ENCODE measurements at places on chromosomes 4 and X.

- peak; percentile 16 for DNase-seq
These were observed 40.0 kb downstream of the C4orf51 start for GRCh38 chr4:145719752-145720624.

- DNase-seq, result no peak
These were observed 12.5 kb downstream of the OGT start for GRCh38 chrX:71545364-71545763.

DNA sequence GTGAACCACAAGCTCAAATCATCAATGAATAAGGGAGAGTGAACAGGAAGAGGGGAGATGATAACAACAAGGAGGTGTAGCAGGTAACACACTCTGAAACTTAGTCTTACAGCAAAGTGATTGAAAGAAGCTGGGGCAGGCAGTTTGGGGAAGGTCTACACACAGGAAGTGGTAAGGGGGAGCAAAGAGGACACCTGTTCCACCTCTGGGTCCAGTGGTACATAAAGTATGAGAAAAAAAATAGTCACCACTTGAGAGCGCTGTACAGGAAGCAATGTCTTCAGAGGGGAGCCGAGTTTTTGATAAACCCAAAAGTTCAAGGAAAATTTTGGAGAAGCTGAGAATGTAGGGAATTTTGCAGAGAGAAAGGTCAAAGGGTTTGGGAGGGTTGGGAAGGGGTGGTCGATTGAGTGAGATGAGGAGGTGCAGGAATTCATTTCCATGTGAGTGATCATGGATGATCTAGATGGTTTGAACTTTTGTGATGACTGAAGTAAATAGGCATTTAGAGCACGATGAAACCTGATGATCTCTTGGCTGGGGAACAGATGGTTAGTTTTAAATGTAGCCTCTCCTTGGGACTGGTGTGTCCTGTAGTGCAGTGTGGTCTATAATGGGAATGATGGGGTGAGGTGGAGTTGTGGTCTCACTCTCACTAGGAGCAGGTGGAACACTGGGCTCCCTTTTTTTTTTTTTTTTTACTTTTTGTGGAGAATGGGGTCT, 142.0 kb downstream of the RBMX2 start:
- no peak for DNase-seq

- no peak for DNase-seq
These were observed 1.1 kb downstream of the SLC9B2 start for GRCh38 chr4:103075435-103075893.

DNA sequence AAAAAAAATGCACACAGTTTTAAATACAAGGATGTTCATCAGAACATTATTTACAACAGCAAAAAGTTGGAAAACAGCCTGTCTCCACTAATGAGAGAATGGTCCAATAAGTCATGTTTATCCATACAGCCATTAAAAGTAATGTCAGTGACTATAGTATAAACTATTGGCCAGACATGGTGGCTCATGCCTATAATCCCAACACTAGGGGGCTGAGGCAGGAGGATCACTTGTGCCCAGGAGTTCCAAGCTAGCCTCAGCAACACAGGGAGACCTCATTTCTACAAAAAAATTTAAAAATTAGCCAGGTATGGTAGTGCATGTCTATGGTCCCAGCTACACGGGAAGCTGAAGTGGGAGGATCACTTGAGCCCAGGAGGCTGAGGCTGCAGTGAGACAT, 48.1 kb upstream of the IL13RA1 start:
- DNase-seq, result no peak

GRCh38 chrX:137342969-137343368, 223.0 kb upstream of the ZIC3 start:
- DNase-seq, result no peak

DNA sequence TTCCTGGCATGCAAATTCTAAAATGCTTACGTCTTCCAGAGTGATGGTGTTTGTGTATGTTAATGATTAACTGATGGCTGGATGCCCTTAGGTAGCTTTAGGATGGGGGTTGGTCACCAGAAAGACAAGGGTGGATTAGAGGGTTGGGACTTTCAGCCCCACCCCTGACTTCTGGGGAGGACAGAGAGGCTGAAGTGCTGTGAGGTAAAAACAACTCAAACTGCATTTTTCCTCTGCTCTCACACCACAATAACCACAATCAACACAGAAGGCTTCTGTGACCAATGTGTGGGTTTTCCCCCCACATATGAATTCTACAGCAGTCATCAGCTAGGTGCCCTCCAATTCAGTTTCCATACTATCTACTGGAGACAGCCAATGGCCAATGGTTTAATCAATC, 18.7 kb upstream of the DDIT4L start:
- no peak for DNase-seq

GRCh38 chr4:106587558-106587957, 219.0 kb upstream of the GIMD1 start:
- DNase-seq, result no peak

DNA sequence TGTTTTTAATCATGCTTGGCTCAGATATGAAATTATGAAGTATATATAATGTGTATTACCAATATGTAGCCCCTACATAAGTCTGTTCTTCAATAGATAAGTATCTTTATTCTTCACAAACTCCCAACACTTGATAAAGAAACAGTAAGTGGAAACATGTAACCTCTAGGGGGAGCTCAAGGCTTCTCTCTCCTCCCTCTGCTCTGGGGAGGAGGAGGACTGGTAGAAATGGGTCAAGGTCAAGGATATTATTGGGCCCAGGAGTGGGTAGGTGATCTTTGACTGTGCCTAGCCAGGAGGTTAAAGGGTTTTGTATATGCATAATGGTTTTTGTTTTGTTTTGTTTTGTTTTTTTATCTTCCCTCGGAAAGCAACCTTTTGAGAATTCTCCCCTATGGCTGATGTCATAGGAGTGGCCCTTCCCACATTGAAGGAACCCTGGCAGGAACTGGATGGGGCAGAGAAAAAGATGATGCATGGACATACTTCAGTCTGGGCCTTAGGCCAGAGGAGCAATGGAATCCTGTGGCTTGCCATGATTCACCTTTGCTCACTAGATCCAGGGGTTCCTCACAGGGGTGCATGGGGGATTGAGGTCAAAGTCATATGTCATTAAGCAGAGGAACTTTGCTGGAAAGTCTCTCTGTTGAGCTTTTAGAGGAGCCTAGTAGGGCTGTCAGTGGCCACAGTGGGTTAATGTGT, 460.3 kb downstream of the MID1IP1 start:
- no peak for DNase-seq

- DNase-seq, result no peak
These were observed 69.9 kb downstream of the SEL1L3 start for GRCh38 chr4:25792876-25793275.

DNA sequence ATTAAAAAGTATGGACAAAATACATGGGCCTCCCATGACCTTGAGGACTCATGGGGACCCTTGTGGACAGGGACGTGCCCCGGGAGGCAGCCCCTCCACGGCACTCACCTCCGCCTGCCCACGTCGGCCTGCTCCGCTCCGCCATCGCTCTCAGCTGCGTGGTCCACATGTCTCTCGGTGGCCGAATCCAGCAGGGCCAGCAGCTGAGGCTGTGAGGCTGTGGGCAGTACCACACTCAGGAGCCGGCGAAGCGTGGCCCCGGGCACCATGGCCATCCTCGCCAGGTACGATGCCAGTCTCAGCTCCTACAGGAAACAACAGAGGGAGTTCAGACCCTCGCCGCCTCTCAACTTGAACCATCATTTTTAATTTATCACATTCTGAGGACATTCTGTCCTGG, 140.0 kb downstream of the EVC2 start:
- DNase-seq, result no peak

DNA sequence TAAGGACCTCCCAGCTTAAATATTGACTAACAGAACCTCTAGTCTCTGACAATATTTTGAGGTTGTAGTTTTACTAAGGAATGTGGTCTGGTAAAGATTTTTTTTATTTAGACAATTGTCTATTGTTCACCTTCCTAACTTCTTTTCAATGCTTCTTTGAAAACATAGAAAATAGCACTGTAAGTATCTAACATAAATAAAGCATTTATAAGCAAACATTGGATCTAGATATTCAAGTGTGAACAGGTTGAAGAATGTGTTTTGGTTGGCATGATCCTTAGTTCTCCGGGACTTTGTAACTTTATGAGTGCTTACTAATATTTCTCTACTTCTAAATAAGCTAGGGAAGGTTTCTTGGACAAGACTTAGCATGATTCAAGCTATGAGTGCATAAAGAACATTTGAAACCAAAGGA, 285.4 kb upstream of the ARSJ start:
- DNase-seq, result no peak

GRCh38 chr4:1177274-1178141, 5.1 kb upstream of the SPON2 start:
- no peak for DNase-seq

Data from stimulated activated CD4-positive, alpha-beta T cell treated with anti-CD3 and anti-CD28 coated beads, TNF-alpha, amount 100 ng/mL, for 24 hours (primary cell).